ENCODE measurements at places on chromosomes 7 and 10.
A peak's percentile ranks its signal among the peaks of the same experiment; 100 is the strongest.

- DNase-seq: no peak
Observed at GRCh38 chr10:62691336-62691735, 113.2 kb upstream of the ADO start.

GRCh38 chr10:86362586-86363183, 3.9 kb downstream of the GRID1 start:
- DNase-seq: no peak

GRCh38 chr7:99825452-99825851, 2.4 kb upstream of the CYP3A43 start:
- DNase-seq: no peak

- no peak for DNase-seq
Observed at GRCh38 chr7:80879849-80880248, 39.0 kb downstream of the SEMA3C start.

GRCh38 chr7:128267595-128267924, 26.5 kb downstream of the LEP start:
- no peak for DNase-seq

GRCh38 chr7:66466081-66466600, 162.5 kb upstream of the KCTD7 start:
- DNase-seq: no peak

DNA sequence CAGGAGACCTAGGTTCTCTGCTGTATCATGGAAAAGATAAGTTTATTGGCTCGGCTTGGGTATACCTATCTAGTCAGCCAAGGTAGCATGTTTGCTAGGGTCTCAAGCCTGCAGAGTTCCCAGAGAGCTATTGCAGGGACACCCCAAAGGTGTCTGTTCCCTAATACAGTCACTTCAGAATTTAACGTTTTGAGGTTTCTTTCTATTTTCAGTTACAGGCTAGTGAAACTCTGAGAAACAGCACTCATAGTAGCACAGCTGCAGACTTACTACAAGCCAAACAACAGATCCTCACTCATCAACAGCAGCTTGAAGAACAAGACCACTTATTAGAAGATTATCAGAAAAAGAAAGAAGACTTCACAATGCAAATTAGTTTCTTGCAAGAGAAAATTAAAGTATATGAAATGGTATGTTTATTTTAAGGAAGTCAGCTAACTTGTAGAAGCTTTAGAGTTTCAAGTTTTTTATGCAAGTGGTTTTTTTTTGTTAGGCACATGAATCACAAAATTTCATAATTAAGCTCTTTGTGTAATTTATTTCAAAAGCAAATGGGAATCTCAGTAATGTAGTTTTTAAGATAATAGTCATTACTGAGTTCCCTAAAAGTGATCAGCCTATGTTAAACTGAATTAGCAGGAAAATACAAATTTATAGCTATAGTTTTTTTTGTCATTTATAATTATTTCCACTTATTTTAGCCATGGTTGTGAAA, 54.9 kb downstream of the AKAP9 start:
- no peak for DNase-seq

DNA sequence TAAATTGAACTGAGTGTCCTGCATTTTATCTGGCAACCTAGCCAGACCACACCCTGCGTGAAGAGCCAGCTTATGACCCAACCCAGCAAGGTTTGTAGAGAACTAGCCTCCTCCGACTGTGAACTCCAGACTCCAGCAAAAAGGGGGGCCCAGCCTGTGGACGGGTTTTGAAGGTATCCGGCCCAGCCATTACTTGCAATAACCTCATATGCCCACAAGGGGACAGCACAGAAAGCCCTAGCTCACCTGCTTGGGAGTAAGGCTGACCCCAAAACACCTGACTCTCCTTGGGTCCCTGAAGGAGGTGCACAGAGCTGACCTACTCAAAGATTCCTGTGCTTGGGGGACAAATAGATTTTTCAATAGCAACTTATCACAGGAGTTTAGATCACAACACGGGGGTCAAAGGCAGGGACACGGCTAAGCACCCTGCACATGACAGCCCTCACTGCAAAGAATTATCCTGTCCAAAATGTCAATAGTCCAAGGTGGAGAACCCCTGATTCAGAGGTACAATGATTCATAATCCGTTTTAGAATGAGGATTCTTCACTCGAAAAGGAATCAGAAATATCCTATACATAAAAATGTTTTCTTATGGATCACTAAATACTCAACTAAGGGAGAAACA, 4.6 kb downstream of the TRPV6 start:
- DNase-seq: no peak

- DNase-seq: no peak
Observed at GRCh38 chr7:14748461-14748860, 154.1 kb downstream of the DGKB start.

GRCh38 chr10:116679351-116679750, 58.6 kb downstream of the PNLIPRP2 start:
- DNase-seq: no peak

DNA sequence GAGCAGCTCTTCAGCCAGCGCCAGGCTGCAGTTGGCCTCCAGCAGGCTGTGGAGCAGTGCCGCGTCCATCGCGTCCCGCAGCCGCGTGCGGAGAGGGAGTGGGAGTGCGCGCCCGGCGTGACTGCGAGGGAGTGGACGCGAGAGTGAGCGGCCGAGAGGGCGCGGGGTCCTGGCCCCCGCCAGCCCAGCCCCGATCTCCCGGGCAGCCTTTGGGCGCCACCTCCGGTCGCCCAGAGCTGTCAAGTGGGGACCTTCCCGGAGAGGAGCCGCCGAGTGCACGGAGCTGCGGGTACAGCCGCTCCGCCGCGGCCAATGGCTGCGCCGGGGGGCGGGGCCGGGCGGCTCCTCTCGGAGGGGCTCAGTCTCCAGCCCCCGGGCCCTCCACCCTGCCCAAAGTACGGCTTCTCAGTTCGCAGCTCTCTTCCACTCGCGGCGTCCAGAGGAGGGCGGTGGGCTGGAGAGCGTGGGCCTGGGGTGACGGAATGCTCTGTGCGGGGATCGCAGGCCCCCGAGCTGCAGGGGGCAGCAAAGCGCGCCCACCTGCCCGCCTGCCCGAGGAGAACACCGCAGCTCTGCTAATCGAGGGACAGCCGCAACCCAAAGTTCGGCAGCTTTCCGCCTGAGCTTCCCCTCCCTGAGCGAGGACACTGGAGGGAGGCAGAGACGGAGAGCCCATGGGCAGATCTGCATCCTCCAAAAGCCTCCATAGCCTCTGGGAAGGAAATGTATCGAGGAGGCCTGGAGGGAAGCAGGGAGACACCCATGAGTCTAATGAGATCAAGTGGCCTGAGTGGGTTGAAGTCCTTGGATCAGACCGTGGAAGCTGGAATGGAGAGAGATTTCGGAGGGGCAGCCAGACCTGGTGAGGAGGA, at the start of gene CRHR2:
CRHR2 (minus strand) TSS at position 245 of the 872 bp plus-strand sequence; CDS start at position 69, 176 bp downstream.
- no peak for DNase-seq

DNA sequence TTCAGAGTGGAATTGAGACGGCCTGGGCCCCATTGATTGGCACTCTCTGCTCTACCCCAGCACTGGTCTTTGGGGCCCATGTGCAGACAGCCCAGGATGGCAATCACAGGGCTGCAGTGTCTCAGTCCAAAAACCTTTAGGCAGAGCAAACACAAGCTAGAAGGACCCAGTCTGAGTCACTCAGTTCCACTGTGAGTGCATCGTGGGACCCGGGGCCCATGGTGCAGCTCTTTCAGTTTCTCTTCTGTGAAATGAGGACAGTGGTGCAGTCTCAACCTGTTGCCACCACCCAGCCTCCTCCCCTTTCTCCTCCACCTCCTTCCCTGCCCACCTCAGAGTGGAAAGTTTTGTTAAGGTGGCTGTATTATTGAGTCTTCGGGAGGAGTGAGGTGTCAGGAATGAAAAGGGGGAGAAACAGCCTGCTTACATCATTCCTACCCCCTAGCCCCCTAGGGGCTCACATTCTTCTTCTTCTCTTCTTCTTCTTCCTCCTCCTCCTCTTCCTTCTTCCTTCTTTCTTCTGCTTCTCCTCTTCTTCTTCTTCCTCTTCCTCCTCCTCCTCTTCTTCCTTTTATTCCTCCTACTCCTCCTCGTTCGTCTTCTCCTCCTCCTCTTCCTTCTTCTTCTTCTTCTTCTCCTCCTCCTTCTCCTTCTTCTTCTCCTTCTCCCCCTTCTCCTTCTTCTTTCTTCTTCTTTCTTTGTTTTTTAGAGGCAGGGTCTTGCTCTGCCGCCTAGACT, 19.5 kb upstream of the CARD11 start:
- peak; percentile 78 for DNase-seq

- DNase-seq: no peak
Observed at GRCh38 chr10:119817991-119818888, 54.4 kb downstream of the MCMBP start.

GRCh38 chr7:142807855-142808460, 37.2 kb downstream of the PRSS2 start:
- no peak for DNase-seq

DNA sequence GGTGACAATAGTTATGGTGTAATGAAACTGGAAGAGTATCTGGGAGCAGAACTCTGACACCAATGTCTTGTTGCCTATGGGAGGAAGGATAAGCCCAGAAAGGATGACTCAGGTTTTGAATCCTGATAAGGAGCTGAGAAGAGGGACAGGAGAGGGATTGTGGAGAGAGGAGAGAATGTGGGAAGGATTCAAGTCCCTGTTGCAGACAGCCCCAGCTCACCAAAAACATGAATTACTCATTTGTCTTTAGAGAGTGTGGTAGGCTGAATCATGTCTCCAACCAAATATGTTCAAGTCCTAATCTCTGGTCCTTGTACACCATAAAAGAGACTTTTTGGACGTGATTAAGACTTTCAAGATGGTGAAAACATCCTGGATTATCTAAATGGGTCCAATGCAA, 206.9 kb upstream of the PHYHIPL start:
- DNase-seq: no peak

GRCh38 chr7:102152672-102153598, 133.7 kb upstream of the SH2B2 start:
- DNase-seq: no peak

- no peak for DNase-seq
Observed at GRCh38 chr7:148356303-148356702, 234.3 kb upstream of the C7orf33 start.

DNA sequence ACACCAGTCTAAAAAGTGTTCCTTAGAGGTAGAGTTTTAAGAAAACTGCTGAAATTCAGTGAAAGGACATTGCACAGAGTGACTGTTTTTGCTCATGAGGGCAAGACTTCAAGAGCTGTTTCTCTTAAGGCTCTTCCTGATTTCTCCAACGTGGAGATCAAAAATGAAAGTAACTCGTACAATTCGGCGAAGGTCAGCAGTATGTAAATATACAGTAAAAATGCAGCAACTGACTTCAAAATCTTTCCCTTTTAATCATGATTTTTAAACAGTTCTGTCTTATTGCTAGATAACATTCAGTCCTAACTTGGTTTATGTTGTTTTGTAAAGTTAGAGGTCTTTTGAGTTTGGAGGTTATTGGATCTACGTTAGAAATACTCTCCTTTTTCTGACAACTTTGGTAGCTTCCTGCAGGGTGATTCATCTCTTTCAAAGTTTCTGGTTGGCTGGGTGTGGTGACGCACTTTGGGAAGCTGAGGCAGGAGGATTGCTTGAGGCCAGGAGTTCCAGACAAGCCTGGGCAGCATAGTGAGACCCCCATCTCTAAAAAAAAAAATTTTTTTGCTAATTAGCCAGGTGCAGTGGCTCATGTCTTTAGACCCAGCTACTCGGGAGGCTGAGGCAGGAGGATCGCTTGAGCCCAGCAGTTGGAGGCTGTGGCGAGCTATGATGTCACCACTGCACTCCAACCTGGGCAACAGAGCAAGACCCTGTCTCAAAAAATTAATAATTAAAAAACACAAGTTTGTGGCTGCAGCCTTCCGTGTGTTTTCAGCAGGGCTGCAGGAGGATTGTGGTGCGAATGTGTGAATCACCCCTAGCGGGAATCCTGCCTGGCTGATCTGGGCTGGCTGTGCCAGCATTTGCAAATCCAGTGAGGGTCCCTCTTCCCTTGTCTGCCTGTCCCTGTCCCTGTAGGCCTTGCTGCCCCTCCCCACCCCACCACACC, 29.2 kb upstream of the AP5Z1 start:
- no peak for DNase-seq

DNA sequence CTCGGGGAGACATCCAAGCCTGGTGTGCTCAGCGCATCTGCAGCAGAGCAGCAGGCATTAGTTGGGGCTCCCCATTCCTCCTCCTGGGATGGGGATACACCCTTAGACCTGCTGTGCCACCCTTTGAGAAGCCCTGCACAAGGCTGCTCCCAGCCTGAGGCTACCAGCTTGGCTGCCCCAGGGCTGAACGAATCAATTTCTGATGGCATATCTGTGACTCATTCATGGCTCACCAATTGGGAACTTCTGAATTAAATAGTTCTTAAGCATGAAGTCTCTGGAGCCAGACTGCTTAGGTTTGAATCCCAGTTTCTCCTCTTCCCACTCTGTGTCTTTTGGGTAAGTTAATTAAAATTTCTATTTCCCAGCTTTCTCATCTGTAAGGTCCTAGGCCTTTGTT, 16.3 kb upstream of the GLI3 start:
- no peak for DNase-seq

DNA sequence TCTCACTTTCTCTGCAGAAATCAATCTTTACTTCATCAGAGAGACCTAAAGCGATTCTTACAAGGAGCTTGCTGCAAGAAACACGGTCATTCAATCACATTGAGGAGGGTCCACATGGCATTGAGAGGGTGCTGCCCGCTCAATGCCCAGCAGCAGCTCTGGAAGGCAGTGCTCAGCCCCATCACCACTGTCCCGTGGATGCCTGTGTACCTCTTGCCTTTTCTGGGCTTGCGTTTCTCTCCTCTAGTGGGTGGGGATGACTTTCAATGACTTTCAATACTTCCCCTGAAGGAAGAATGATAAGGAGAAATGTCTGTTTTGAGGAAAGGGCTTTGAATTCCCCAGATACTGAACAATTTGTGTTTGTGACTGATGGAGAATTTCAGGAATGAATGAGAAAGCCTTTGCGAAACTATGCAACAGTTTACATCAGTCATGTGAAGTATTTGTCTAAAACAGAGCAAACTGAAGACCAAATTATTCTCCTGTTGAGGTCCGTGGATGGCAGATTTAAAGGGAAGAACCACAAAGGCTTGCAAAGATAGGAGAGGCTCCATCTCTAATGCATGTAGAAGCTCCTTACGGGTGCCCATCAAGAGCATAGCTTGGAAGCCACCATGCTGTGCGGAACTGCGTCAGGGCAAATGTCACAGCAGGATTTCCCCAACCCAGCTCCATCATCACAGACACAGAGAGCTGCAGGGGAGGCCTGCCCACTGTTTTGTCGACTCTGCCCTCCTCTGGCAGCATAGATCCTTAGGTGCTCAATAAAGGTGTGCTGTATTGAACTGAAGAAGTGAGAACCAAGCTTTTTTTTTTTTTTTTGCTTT, 6.6 kb upstream of the ZNF22 start:
- DNase-seq: no peak

DNA sequence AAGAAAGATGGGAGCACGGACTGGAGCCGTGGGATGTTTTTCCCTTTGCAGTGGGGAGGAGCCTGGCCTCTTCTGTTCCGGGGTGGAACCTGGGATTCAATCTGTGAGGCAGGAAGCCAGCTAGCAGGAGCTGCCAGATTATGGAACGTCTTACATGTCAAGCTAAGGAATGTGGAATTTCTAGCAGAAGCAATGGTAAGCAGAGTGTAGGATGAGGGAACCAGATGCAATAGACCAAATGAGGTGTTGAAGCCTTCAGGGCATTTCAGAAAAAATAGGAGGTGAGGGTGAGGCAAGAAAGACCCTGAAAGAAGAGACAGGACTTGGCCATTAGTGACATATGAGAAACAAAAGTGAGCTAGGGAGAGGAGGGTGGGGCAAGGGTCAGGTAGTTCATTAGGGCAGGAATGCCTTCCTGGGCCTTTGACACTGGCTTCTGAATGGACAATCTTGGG, 105.5 kb downstream of the CHN2 start:
- no peak for DNase-seq

- no peak for DNase-seq
Observed at GRCh38 chr7:155348806-155349205, 51.1 kb downstream of the INSIG1 start.

- no peak for DNase-seq
Observed at GRCh38 chr10:100766693-100767421, 21.5 kb downstream of the PAX2 start.
